ENCODE measurements at places on chromosomes 3 and 15.
A peak's percentile ranks its signal among the peaks of the same experiment; 100 is the strongest.

GRCh38 chr3:69200384-69201068 lies 78.1 kb upstream of the LMOD3 start:
- no peak for DNase-seq

DNA sequence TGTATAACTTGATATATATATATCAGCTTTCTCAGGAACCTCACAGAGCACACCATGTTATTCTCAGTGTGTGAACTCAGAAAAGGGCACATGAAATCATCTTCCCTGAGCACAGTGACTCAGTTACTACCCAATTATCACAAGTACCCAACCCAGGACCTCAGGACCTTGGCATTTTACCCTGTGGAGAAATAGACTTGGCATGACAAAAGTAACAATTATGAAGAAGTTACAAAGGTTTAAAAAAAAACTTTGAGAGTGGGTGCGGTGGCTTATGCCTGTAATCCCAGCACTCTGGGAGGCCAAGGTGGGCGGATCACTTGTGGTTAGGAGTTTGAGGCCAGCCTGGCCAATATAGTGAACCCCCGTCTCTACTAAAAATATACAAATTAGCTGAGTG lies 52.4 kb downstream of the ONECUT1 start:
- DNase-seq: no peak

DNA sequence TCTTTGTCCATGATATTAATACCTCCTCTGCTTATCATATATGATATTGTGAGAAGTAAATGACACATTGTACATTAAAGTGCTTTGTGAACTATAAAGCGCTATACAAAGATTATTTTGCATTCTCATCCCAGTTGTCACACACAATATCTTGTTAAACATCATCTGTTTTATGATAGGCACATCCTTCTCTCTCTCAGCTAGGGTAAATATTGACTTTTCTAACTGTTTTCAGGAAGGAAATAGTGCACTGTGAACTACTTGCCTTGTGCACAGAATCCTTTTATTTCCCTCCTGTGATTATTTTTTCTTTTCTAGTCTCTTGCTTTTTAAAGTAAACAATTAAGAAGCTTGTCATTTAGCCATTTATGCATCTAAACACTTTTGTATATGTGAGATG lies 388.2 kb downstream of the LPP start:
- DNase-seq: no peak

GRCh38 chr3:45938043-45938435 lies 5.2 kb upstream of the CXCR6 start:
- DNase-seq: no peak

- DNase-seq: peak; percentile 65
These were observed 27.6 kb downstream of the ZNF589 start for GRCh38 chr3:48268381-48268935.

- no peak for DNase-seq
These were observed 14.9 kb upstream of the DNAAF4 start for GRCh38 chr15:55522742-55523450.

GRCh38 chr15:27681038-27681437 lies 418.1 kb downstream of the OCA2 start:
- no peak for DNase-seq
